ENCODE measurements at places on chromosomes 7 and 10.

- no peak overlapping the region for H3K27ac ChIP-seq
- no peaks in the 10 kb centered on the region for H3K27me3 ChIP-seq
- no peak for DNase-seq
- H3K4me1 ChIP-seq = no peaks in the 10 kb centered on the region
- no peaks in the 10 kb centered on the region for H3K36me3 ChIP-seq
These were observed 34.5 kb downstream of the NRG3 start for GRCh38 chr10:81909453-81909852.

- peak; percentile 10 for DNase-seq
- H3K27ac ChIP-seq = no peak overlapping the region
- H3K27me3 ChIP-seq = no peaks in the 10 kb centered on the region
- H3K36me3 ChIP-seq = no peaks in the 10 kb centered on the region
- H3K4me1 ChIP-seq = peaks cover 16% of the 10 kb centered on the region
- H3K4me3 ChIP-seq = no peak overlapping the region
These were observed 303.4 kb downstream of the PCLO start for GRCh38 chr7:82859106-82859850.

DNA sequence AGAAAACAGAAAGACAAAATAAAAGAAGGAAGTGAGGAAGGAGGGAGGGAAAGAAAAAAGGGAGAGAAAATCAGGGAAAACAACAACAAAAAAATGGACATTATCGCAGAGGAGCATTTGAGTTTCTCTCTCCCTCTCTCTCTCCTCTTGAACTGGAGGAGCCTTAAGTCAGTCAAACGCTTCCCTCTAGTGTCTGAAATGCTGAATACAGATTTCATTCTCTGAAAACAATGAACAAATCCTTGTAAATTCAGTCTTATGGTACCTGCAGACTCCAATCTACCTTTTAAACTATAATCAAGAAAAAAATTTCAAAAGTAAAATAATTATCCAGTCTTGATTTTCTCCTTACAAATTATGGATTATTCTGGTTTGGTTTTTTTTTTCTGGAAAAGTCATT, 89.2 kb upstream of the PFKP start:
- H3K36me3 ChIP-seq = no peaks in the 10 kb centered on the region
- H3K27me3 ChIP-seq = no peaks in the 10 kb centered on the region
- no peak overlapping the region for H3K27ac ChIP-seq
- no peak overlapping the region for H3K4me3 ChIP-seq
- DNase-seq = peak; percentile 74

DNA sequence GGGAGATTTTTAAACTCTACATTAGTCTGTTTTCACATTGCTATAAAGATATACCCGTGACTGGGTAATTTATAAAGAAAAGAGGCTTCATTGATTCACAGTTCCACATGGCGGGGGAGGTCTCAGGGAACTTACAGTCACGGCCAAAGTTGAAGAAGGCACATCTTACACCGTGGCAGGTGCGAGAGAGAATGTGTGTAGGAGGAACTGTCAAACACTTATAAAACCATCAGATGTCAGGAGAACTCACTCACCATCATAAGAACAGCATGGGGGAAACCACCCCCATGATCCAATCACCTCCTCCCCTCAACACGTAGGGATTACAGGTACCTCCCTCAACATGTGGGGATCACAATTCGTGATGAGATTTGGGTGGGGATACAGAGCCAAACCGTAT, 129.5 kb downstream of the FGFR2 start:
- H3K36me3 ChIP-seq = no peaks in the 10 kb centered on the region
- H3K4me1 ChIP-seq = no peaks in the 10 kb centered on the region
- H3K4me3 ChIP-seq = no peak overlapping the region

DNA sequence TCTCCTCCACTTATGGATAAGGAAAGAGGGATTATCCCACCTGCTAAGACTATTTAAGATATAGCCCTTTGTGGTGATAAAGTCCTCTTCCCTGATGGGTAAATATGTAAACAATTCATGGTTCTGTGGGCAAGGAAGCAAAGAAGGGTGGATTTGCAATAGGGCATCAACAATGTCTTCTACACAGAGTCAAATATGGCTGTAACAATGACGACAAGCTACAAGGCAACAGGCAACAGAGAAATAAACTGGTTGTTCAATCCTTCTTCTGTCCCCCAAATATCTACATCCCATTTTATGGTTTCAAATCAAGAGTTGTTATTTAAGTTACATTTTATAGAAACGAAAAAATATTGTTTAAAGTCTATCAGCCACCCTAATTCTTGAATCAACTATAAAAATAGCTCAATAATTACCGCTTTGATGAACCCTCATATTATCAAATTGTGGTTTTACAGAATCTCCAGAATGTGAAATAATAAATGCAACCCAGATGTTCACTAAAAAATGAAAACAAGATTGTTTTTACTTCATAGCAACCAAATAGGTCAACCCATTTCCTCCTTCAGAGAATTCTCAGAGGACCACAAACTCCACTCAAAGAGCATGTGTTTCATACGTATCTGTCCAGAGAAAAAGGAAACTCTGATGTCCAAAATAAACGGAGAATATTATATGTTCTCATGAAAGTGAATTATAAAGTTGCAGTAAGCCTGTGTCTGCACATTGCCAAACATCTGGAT, 13.8 kb downstream of the CYTH3 start:
- H3K27me3 ChIP-seq = no peaks in the 10 kb centered on the region
- no peaks in the 10 kb centered on the region for H3K36me3 ChIP-seq
- peak overlapping the region; percentile 90 for H3K27ac ChIP-seq
- H3K4me3 ChIP-seq = peak overlapping the region; percentile 44

- no peak overlapping the region for H3K27ac ChIP-seq
- no peaks in the 10 kb centered on the region for H3K36me3 ChIP-seq
- H3K27me3 ChIP-seq = no peaks in the 10 kb centered on the region
- DNase-seq = no peak
- no peaks in the 10 kb centered on the region for H3K4me1 ChIP-seq
- no peak overlapping the region for H3K4me3 ChIP-seq
These were observed 128.5 kb upstream of the CDK1 start for GRCh38 chr10:60649485-60650377.

DNA sequence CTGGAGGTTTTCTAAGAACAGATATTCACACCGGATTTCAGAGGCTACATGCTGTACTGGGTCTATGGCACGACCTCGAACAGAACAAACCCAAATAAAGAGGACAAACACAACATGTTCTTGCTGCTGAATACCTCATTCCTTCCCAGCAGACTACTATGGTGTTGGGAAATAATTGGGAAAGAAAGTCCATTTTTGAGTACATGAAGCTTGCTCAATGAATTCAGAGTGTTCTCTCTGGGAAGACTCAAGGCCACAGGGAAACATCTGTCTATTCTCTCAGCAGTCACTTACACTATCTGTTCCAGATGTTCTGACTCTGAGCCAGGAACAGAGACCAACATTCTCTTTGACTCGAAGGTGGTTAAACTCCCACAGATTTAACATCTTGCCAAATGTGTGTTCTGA, 30.9 kb downstream of the LAMB1 start:
- peaks cover 37% of the 10 kb centered on the region for H3K36me3 ChIP-seq
- DNase-seq = peak; percentile 84
- no peaks in the 10 kb centered on the region for H3K27me3 ChIP-seq
- 0 out of 2 replicates have a peak overlapping the region, but pooled peaks have one; percentile 10 for H3K4me3 ChIP-seq
- peaks cover 26% of the 10 kb centered on the region for H3K4me1 ChIP-seq

DNA sequence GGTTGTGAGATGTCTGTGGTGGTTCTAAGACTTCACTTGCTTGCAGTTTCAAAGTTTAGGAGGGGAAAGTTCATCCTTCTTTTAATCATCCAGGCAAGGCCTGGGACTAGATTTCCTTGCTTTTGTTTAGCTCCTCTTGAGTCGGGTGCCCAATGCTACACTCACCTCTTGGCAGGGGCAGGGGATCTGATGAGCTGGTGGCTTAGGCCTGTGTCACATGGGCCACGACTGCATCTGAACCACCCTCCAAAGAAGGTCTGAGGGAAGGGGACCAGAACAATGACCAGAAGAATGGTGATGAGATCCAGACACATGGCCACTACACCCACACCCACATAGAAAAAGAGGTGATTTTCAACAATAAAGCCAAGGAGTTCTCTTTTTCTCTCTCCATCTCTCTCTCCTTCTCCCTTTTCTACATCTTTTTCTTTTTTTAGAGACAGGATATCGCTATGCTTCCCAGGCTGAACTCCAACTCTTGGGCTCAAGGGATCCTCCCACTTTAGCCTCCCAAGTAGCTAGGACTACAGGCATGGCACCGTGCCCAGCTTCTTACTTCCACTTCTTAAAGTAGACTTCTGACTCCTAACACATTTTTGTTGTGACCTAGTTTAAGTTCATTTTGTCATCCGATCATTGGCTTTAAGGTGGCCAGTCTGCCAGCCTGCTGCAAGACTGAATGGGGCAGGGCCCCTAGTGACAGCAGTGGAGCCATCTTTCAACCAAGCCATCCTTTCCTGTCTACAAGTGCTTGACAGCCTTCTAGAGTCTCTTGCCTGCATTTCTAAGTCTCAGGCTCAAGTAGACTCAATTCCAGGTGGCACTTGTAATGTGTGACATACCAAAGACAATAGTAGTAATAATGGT, 350.9 kb downstream of the RNLS start:
- H3K27ac ChIP-seq = no peak overlapping the region
- H3K27me3 ChIP-seq = no peaks in the 10 kb centered on the region
- DNase-seq = peak; percentile 48
- H3K4me3 ChIP-seq = no peak overlapping the region
- no peaks in the 10 kb centered on the region for H3K36me3 ChIP-seq
- no peaks in the 10 kb centered on the region for H3K4me1 ChIP-seq

GRCh38 chr7:96136600-96137239, 185.2 kb downstream of the SLC25A13 start:
- no peaks in the 10 kb centered on the region for H3K4me1 ChIP-seq
- no peaks in the 10 kb centered on the region for H3K36me3 ChIP-seq
- no peak overlapping the region for H3K27ac ChIP-seq
- H3K4me3 ChIP-seq = no peak overlapping the region
- DNase-seq = no peak
- no peaks in the 10 kb centered on the region for H3K27me3 ChIP-seq

GRCh38 chr7:123615344-123615743, 13.7 kb downstream of the ASB15 start:
- H3K4me3 ChIP-seq = no peak overlapping the region
- H3K4me1 ChIP-seq = peaks cover 18% of the 10 kb centered on the region
- peak; percentile 64 for DNase-seq
- H3K36me3 ChIP-seq = no peaks in the 10 kb centered on the region
- H3K27ac ChIP-seq = no peak overlapping the region

GRCh38 chr7:105691082-105691679, 109.9 kb upstream of the EFCAB10 start:
- H3K27ac ChIP-seq = peak overlapping the region; percentile 23
- no peaks in the 10 kb centered on the region for H3K27me3 ChIP-seq
- peak overlapping the region; percentile 84 for H3K4me3 ChIP-seq
- peak; percentile 56 for DNase-seq

GRCh38 chr10:9222917-9223316, 1168.4 kb downstream of the GATA3 start:
- no peak overlapping the region for H3K27ac ChIP-seq
- no peak overlapping the region for H3K4me3 ChIP-seq
- H3K4me1 ChIP-seq = no peaks in the 10 kb centered on the region
- peak; percentile 63 for DNase-seq

DNA sequence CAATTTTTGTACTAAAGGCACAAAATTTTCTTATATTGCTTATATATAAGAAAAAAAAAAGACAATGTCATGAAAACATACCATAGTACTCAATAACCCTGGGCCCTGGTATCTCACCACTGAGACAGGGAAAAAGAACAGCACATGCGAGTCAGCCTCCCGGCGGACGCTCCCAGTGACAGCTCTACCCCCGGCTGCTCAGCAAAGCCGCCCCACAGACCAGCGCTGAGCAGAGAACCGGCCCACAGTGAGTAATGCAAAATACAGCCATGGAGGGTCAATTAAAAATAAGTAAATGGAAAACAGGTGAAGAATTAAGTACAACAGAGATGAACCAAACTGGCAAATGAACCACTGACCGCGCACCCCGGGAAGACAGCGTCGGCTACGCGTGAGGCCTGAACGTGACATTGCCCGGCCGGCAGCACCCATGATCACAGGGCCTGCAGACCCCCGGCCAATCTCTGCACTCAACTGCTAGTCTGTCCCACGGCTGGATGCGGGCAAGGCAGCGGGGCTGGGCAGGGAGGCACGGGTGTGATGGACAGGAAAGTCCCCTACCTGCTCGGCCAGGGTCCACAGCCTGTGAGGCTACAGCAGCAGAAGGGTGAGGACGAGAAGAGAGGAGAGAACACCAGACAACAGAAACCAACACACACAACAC, 175.9 kb downstream of the ZMYND11 start:
- no peak overlapping the region for H3K27ac ChIP-seq
- DNase-seq = peak; percentile 48
- H3K4me3 ChIP-seq = no peak overlapping the region
- 0 out of 2 replicates have a peak, but pooled peaks cover 4% of the 10 kb centered on the region for H3K36me3 ChIP-seq
- H3K27me3 ChIP-seq = no peaks in the 10 kb centered on the region
- no peaks in the 10 kb centered on the region for H3K4me1 ChIP-seq

DNA sequence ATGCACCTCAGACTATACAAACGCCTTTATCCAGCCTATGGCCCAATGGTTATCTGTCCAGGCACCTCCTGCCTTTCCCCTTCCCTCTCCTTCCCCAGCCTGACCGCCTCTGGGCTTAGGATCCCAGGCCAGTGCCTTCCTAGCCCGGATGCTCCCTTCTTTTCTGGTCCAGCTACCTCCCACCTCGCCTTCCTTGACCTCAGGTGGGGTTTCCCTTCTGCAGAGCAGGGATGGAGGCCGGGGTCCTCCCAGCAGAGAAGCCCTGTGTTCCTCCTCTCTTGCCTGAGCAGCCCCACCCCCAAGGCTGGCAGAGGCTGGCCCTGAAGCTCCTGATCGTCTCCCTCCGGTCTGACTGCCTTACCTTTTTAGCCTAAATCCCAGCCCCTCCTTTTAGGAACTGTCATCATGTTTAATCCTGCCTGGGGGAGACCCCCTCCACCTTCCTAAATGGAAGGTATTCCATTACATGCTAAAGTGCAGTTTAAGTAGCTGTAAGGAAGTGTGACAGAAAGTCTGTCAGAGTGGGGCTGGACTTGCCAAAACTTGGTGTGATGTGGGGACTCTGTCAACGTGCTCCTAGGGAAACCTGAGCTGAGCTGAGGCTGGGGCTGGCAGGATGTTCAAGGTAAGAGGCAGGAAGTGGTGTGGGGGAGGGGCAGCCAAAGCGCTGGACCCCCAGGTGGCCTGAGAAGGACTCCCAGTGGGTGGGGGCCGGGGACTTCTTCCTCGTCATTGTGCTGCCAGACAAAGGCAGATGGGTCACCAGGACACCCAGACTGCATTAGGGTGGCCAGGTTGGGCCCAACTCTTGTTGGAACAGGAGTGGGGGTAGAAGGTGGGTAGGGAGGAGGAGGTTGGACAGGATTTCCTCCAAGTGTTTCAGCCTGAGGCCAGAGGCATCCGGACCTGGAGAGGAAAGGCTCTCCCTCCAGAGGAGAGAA, 39.5 kb downstream of the LBX1 start:
- H3K36me3 ChIP-seq = no peaks in the 10 kb centered on the region
- H3K27me3 ChIP-seq = peaks cover 21% of the 10 kb centered on the region
- DNase-seq = no peak
- no peak overlapping the region for H3K27ac ChIP-seq

DNA sequence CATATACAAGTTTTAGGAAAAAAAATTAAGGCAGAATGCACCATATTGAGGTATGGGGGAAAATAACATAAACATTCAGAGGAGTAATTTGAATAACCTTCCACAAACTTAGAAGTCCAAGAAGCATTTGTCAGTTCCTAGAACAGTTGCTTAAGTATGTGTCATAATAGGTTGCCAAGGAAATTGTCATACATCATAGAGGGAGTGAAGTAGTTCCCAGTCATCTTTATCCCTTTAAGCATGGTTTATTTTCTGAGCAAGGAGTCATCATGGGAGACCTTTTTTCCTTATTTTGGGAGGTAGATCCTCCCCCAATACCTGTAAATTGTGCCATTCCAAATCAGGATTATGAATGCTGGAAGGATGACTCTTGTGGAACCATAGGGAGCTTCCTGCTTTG, at the start of gene SSMEM1:
Gene SSMEM1, plus strand, starts transcription at position 219 of the 400 bp plus-strand sequence. Its CDS starts 51 bp downstream, at position 270.
- H3K4me3 ChIP-seq = no peak within 1 kb of the TSS
- H3K27ac ChIP-seq = peak within 1 kb of the TSS; percentile 77
- DNase-seq = peak; percentile 92
- peaks cover 5% of the 10 kb centered on the region for H3K36me3 ChIP-seq
- H3K4me1 ChIP-seq = peaks cover 38% of the 10 kb centered on the region
- H3K27me3 ChIP-seq = no peaks in the 10 kb centered on the region

All from GM23248 (cell line).